ENCODE measurements at places on chromosomes 2 and 18. TPM values are rescaled to one million over a fixed set of nuclear protein-coding genes. Genes with fewer than 3 reads are reported as not detected.

The GTF2A1L gene
- polyA plus RNA-seq: not detected

DNA sequence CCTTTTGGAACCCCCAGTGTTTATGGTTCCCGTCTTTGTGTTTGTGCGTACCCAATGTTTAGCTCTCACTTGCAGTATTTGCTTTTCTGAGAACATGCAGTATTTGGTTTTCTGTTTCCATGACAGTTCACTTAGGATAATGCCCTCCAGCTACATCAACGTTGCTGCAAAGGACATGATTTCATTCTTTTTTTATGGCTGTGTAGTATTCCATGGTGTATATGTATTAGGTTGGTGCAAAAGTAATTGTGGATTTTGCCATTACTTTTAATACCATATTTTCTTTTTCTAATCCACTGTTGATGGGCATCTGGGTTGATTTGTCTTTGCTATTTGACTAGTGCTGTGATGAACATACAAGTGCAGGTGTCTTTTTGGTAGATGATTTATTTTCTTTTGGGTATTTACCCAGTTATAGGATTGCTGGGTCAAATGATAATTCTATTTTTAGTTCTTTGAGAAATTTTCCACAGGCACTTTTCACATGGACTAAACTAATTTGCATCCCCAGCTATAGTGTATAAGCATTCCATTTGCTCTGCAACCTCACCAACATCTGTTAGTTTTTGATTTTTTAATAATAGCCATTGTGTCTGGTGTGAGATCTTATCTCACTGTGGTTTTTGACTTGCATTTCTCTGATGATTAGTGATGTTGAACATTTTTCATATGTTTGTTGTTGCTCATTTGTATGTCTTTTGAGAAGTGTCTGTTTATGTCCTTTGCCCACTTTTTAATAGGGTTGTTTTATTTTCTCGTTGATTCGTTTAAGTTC lies 63.6 kb downstream of the CERS6 start:
- DNase-seq: no peak

The EPC2 gene
- polyA plus RNA-seq: 3.0 TPM

The KIF3C gene
- polyA plus RNA-seq: 0.56 TPM

The PPIL3 gene
- 47.3 TPM for polyA plus RNA-seq

DNA sequence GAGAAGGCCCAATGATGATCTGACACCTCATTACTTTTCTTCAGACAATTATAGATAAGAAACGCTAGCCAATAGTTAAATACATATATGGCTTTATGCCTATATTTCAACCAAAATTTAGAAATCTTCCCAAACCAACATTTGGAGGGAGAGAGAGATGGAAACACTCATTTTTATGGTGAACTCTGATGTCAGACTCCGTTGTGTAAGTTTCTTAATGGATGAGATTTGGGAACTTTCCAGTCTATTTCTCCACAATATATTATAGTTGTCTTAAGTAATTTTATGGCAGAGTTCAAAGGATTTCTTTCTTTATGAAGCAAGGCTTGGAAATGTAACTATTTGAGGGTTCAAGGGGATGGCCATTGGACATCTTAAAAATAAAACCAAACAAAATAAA lies 407.0 kb downstream of the DCC start:
- DNase-seq: no peak

The INHBB gene
- not detected for polyA plus RNA-seq

DNA sequence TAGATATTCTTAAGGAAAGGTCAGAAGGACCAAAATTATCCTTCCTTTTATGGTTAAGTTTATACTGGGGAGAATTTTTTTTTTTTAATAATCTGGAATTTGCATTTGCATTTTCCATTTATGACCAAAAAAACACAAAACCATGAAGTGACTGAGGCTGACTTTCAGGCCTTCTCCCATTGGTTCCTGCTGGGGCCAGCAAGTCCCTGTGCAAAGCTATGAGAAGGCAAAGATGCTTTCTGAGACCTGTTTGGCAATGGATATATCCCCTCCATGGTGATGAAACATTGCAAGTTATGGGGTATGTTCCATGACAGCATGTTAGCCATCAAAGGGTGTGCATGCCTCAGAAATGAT lies 60.8 kb downstream of the KIAA2012 start:
- DNase-seq: no peak

GRCh38 chr2:207682557-207682956 lies 28.9 kb upstream of the CCNYL1 start:
- DNase-seq: no peak

- no peak for DNase-seq
These were observed 33.0 kb upstream of the IER3IP1 start for GRCh38 chr18:47209171-47209570.

DNA sequence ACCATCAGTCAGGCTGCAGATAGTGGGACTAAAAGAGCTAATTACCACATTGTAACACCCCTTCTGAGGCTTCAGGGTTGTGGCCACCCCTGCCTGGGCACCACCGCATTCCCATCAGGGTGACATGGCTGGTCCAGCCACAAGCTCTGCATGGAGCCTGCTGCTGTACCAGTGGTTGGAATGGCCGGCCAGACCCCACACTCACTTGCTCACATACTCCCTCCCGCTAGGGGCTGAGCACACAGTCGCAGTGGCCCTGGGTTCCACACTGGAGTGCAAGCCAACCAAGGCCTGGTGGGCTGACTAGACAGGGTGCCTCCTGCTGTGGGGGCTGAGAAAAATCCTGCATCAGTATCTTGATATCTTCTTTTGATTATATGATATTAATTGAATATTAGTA lies 182.8 kb upstream of the STK17B start:
- no peak for DNase-seq

The MARCO gene
- 0.33 TPM for polyA plus RNA-seq

GRCh38 chr2:189681903-189682302 lies 7.4 kb downstream of the ANKAR start:
- no peak for DNase-seq

GRCh38 chr18:50432915-50433314 lies 58.1 kb downstream of the SKA1 start:
- DNase-seq: no peak

DNA sequence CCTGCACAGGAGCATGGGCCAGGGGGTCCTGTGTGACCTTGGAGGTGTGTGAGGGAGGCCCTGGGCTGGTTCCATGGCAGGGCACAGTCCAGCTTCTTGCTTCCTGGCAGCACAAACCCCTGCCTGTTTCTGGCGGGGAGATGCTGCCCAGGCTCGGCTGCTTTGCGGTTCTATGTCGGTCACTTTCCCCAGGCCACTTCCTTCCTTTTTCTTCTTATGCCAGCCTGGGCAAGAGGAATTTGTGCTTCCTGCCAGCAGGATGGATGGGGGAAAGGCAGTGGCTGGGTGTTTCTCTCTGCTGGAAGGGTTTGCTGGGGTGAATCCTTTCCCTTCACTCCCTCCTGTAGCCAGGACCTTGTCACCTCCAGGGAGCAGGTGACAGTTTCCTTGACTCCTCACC lies 24.3 kb downstream of the ASAP2 start:
- no peak for DNase-seq

The DLX2 gene
- not detected for polyA plus RNA-seq

DNA sequence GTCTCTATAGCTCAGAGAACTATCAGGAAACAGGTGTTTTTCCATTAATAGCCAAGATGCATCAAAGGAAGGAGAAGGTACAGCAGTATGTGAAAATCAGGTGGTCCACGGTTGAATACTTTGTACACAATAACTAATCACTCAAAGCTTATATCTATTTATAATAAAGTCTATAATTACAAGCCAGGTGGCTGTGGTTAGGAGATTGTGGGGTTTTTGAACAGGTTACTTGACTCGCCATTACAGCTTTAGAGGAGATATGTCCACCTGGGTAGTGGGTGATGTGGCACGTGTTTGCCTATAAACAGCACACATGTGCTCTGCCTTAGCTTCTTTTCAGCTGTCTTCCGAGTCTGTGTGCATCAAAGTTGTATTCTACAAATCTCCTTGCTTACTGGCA lies 892.2 kb upstream of the ZEB2 start:
- no peak for DNase-seq

The IGFBP2 gene
- 0.28 TPM for polyA plus RNA-seq

DNA sequence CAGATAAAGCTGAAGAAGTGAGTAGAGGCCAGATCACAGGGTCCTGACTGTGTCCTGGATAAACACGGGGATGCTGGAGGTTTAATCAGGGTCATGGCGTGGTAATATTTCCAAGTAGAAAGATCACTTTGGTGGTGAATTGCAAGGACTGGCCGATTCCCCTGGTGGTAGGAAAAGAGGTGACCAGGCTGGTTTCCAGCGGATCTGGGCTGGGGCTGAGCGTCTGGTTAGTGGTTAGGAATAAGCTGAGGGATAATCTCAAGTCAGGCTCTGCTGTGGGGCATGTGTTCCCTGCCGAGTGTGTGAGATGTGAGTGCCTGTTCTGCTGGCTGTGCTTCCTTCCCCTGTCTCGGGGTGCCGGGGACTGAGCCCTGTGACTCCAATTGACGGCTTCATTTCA lies 484.0 kb downstream of the TSN start:
- no peak for DNase-seq

The ALPI gene
- not detected for polyA plus RNA-seq

The IL37 gene
- not detected for polyA plus RNA-seq

The AGAP1 gene
- polyA plus RNA-seq: 0.06 TPM

DNA sequence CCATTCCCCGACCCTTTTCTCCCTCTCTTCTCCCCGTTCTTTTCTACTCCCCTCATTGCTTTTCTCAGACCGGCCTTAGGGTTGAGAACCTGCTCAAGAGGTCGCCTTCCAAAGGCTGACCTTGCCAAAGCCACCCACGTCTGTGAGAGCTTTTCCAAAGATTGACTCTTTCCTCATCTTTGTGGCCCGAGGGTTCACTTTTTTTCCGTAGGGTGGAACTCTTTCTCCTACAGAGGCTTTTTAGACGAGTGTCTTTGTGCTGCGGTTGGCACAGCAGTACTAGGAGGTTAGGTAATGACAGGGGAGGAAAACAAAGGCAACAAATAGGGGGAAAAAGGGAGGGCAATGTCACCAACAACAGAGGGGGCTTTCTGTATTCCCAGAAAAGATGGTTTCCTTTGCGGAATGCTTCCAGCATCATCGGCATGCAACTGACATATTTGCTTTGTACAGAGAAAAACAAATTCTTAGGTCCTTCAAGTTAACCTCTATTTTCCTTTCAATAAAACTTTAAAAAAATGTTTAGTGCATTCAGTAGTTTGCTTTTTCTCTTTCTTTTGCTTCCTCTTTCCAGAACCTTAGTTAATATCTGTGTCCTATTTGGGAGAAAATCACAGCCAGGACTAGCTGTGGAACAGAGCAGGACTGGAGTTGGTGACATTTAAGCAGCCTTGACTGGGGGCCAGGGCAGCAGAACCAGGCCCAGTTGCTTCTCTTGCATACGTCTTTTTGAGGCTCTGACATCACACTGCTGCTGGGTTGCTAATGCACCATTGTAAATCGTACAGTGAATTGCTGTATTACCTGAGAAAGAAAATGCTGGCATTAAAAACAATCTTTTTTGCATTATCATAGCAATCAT lies 188.1 kb upstream of the FANCL start:
- no peak for DNase-seq

DNA sequence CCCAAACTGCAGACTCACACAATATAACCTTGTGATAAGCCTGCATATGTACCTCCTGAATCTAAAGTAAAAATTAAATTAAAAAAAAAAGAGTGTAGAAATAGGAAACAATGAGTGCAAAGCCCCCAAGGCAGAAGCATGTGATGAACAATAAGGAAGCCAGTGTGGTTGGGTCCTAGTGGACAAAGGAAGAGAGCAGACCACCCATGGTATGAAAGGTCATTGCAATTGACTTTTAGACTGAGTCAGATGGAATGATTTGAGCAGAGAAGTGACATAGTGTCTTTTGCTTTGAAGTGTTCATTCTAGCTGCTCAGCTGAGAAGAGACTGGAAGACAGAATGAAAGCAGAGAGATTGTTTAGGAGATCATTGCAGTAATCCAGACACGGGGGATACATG lies 417.1 kb downstream of the RAD51AP2 start:
- DNase-seq: no peak

DNA sequence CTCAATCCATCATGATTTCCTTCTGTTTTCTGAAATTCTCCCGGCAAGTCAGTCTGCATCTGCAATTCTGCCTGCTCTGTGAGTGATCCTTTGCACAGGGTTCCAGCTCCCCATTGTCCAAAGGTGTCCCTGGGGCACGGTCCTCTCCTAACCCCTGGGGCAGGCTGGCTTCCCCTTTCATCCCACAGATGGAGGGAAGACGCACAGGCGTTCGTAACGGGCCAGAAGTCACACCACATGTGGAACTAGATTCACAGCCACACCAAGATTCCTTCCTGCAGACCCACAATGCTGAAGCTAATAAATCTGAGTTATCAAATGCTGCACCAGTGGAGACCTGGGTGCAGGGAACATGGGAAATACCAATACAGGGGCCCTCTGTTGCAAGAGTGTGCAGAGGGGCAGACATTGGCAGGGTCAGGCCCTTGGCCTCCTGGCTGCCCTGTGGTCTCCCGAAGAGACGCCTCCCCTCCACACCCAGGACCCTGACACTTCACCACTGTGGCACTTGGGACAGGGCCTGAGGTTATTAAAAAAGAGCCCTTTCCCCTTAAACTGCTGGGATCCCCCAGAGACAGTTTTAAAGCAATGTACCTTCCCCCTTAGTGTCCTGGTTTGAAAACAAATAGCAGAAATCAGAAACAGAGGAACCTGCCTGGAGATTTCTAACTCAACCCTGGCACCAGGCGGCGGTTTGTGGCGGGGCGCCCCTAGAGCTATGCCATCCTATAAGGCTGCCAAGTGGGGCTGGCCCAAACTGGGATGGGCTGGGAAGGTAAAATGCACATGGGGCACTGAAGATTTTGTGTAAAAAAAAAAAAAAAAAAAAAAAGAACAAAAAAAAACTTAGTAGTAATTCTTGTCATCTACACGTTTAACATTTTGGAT lies 15.4 kb downstream of the ZNF516 start:
- no peak for DNase-seq

GRCh38 chr2:227163998-227164762 lies at the start of the genes COL4A3 and COL4A4:
Gene COL4A3 (plus strand): TSS chr2:227164624. CDS start chr2:227164727, 103 bp downstream.
Gene COL4A4 (minus strand): TSS chr2:227164205. CDS start chr2:227147483, 16,722 bp downstream.
- DNase-seq: no peak

- no peak for DNase-seq
These were observed 75.9 kb downstream of the ADCYAP1 start for GRCh38 chr18:980586-980985.

GRCh38 chr2:38074058-38074763 lies 1.7 kb downstream of the CYP1B1 start:
- DNase-seq: no peak
